ENCODE measurements at places on chromosomes 12 and 14. TPM values are rescaled to one million over a fixed set of nuclear protein-coding genes. Genes with fewer than 3 reads are reported as not detected.

The SLC41A2 gene
- total RNA-seq: 11.5 TPM

The OAS2 gene
- 111 TPM for total RNA-seq

The SLC2A3 gene
- 362 TPM for total RNA-seq

The CD9 gene
- 40.5 TPM for total RNA-seq

The MED13L gene
- 55.1 TPM for total RNA-seq

The DPPA3 gene
- total RNA-seq: not detected

The GNB3 gene
- 1.6 TPM for total RNA-seq

The CCDC197 gene
- not detected for total RNA-seq

The LGR5 gene
- not detected for total RNA-seq

The NR1H4 gene
- not detected for total RNA-seq

The INHBE gene
- not detected for total RNA-seq

The SMIM10L1 gene
- total RNA-seq: 9.5 TPM

The GSG1 gene
- total RNA-seq: not detected

DNA sequence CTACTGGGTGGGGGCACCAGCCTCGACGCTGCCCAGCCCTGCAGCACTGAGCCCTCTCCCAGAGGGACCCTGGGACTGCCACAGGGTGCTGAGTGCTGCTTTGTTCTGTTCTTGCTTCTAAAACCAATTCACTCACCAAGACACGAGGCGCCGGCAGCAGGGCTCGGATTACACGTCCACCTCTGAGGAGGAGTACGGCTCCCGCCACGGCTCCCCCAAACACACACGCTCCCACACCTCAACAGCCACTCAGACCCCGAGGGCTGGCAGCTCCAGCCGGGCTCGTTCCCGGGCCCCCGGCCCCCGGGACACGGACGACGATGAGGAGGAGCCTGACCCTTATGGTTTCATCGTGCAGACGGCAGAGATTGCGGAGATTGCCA lies 24.3 kb downstream of the CEP170B start:
- DNase-seq: no peak

DNA sequence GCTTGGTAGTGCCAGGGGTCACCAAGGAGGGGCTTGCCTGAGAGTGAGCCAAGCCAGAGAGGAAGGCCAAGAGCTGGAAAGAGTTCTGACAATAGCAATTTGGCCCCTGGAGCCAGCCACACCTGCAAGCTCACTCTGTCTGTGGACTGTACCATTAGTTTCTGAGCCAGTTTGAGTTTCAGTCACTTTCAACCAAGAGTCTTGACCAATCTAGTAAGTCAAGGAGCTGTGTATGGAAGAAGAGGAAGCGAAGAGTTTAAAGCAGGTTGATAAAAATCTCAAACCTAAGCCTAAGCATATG lies 38.5 kb downstream of the NT5DC3 start:
- DNase-seq: no peak

GRCh38 chr14:39426605-39427004 lies 5.6 kb downstream of the FBXO33 start:
- no peak for DNase-seq

- DNase-seq: no peak
Measured at GRCh38 chr12:121781484-121781997, 11.9 kb downstream of the RHOF start.

- DNase-seq: no peak
Measured at GRCh38 chr12:49040364-49040855, 20.2 kb downstream of the KMT2D start.

GRCh38 chr12:51942056-51942455 lies 9.4 kb upstream of the ACVR1B start:
- no peak for DNase-seq

GRCh38 chr12:49037111-49037946 lies 18.8 kb upstream of the PRKAG1 start:
- DNase-seq: no peak

- DNase-seq: no peak
Measured at GRCh38 chr14:28576523-28576922, 190.1 kb upstream of the FOXG1 start.

- peak; percentile 68 for DNase-seq
Measured at GRCh38 chr14:76957224-76957891, 71.2 kb downstream of the IRF2BPL start.

GRCh38 chr12:14431975-14432374 lies 66.5 kb downstream of the ATF7IP start:
- no peak for DNase-seq

DNA sequence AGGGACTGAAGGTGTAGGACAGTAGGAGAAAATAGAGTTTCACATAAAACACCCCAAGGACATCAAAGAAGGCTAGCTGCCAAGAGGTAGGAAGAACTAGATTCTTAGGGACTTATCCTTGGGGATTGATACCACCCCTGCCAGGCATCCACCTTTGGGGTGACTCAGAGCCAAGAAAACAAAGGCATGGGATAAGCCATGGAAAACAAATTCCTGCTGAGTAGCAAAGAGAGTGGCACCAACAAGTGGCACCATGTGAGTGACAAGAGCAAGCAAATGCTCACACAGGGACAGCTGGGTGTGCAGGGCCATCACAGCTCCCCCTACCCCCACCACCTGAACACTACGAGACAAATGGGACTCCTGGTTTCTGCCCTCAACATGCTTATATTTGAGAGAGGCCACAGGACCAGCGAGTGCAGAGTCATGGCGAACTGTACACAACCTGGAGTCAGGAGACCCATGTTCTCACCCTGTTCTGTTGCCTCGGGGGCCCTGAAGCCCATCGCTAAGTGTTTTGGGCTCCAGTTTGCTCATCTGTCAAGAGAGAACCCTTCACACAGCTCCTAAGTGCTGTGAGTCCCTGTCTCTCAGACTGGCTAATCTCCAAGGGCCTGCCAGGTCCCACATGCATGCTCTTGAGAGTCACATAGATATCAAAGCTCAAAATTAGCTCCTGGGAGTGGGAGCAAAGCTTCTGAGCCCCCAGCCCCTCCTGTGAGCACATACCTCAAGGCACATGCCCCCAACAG lies 91.9 kb downstream of the DPF3 start:
- DNase-seq: no peak

DNA sequence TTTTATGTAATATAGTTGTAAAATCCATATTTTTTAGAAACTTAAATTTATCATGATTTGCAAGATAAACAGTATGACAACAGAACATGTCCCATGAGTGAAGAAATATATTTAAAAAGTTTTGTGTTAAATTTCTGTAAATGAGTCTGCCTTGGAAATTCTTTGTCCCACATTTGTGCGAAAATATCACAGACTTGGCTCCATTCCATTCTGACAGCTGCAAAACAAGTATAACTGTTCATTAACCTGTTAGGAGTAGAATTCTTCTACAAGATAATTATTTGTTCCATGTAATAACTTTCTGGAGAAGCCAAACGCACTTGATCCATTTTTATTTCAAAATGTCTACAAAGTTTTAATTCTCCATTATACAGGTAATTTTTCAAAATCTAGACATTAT lies 37.9 kb downstream of the MDM1 start:
- DNase-seq: no peak

GRCh38 chr14:23316300-23316699 lies 5.0 kb upstream of the PABPN1 start:
- DNase-seq: no peak

- no peak for DNase-seq
Measured at GRCh38 chr12:88752183-88752582, 171.9 kb upstream of the KITLG start.

GRCh38 chr14:44388306-44388705 lies 118.8 kb downstream of the FSCB start:
- no peak for DNase-seq

DNA sequence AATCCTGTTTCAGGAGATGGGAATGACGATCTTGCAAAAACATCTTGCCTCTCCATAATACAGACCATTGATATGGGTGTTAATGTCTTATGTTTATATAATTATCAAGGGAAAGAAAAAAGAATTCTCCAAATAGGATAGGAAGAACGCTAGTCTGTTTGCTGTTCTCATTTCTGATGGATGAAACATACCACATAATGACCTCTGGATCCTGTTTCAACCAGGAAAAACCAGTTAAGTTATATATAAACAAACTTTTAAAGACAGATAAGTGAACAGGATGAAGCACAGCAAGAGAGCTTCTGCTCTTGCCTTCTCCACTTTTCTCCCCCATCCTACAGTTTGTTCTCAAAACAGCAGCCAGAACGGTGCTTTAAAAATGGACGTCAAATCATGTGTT lies 27.8 kb downstream of the COQ6 start:
- no peak for DNase-seq

DNA sequence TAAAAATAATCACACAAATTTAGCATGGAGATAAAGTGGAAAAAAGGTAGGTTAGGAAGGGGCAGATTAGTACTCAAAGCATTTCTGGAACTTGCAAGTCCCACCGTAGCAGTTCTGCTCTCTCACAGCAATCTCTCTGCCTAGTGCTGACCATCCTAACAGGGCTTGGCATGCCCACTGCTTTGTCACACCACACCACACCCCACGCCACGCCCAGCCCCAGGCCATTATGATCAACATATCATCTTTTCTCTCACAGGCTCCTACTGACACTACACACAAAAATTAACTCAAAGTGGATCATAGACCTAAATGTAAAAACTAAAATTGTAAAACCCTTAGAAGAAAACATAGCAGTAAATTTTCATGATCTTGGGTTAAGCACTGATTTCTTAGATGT lies 273.7 kb downstream of the DAD1 start:
- DNase-seq: no peak

DNA sequence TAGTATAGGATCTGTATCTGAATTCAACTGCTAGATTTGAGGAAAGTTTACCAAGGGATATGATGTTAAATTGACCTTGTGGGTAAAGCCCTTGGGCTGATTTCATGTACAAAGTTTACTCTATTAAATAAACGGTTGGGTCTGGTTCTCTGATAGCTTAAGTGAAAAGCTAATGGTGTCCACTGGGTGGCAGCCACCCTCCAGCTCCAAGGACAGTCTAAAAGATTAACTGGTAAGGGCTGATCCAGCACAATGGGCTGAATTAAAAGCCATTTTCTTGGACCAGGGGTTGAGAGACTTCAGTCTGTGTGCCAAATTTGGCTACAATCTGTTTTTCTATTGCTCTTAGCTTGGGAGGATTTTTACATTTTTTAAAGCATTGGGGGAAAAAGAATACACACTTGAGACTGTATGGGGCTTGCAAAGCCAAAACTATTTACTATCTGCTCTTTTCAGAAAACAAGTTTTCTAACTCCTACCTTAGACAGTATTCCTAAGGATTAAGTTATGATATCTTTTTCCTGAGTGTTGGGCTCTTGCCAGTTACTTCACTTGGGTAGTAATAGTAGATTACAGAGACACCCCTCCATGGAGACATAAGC lies 116.5 kb downstream of the GPHN start:
- DNase-seq: peak; percentile 78

GRCh38 chr12:4278329-4279197 lies 5.0 kb downstream of the CCND2 start:
- no peak for DNase-seq

All from activated CD4-positive, alpha-beta T cell treated with anti-CD3 and anti-CD28 coated beads, Interleukin-2, amount 10 ng/mL, durations not matched to agents 24 days and 14 days (primary cell).